ENCODE measurements at places on chromosomes 6 and 20.
A peak's percentile ranks its signal among the peaks of the same experiment; 100 is the strongest.

GRCh38 chr6:106442395-106442794, 81.9 kb downstream of the CRYBG1 start:
- DNase-seq = no peak

DNA sequence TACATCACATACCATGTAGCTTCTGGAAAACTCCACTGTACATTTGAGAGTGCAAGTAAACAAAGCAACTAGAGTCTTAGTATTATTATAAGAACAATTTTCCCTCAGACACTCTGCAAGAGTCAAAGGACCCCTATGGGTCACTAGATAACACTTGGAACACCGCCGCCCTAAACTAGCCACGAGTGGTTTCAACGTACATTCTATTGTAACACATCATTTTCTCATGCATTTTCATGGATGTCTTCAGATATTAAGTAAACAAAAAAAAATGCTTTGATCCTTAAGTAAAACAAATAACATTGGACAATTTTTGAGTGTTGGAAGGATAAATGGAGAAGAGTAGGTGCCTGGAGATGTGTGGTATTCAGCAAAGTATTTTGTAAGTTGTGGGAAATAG, 3.2 kb upstream of the RNF146 start:
- DNase-seq = no peak

DNA sequence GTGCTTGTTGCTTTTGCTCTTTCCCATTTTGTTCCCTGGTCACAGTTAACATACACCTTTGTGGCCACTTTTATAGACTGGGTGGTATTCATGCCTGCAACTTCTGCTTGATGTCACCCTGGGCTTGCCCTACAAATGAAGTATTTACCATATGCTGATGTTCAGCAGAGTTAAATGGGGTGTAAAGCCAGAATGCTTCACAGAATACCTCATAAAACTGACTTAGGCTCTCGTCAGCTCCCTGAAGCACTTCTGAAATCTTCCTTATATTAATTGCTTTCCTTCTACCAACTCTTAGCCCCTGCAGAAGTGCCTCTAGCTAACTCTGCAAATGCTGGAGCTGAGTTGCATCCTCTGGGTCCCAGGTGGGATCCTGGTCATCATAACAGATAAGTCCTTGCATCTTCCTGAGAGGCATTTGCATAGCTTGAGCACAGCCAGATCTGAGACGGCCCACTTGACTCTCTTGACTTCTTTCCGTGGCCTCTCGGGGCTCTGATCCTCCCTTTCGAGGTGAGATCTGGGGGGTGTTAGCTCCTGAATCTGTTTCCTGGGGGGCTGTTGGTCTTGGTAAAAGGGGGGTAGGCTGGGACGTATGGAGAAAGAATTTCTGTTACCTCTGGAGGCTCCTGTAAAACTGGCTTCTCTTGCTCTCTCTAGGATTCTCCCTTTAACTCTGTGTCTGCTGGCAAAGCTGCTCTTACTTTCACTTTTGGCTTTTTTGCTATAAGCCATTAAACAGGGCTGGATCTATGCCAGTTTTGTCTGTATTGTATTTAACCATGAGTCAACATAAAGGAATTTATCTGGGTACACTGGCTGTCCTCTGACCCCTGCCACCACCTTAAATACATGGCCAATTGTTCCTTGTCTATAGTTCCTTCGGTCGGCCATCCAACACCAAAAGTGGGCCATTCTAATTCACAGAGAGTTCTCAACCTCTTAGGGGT, 223.0 kb upstream of the SYNCRIP start:
- no peak for DNase-seq

DNA sequence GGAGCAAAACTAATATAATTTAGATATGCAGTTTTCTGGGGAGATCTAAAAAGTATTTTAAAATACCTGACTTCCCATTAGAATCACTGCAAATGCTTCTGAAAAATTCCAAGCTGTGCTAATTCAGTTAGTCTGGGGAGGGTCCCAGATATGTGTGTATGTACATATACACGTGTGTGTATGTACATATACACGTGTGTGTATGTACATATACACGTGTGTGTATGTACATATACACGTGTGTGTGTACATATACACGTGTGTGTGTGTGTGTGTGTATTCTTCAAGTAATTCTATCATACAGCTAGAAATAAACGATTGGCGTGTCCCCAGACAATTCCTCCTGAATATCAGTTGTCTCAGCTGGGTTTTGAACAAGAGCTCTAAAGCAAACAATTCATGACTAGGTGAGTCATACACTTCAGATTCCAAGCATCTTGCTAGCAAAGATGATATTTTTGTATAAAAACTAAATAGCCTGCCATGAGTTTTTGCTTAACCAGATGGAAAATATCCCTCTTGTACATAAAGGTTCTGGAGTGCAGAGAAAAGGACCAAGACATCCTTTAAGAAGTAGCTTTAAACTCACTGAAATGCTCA, 58.2 kb downstream of the SPACA1 start:
- no peak for DNase-seq

DNA sequence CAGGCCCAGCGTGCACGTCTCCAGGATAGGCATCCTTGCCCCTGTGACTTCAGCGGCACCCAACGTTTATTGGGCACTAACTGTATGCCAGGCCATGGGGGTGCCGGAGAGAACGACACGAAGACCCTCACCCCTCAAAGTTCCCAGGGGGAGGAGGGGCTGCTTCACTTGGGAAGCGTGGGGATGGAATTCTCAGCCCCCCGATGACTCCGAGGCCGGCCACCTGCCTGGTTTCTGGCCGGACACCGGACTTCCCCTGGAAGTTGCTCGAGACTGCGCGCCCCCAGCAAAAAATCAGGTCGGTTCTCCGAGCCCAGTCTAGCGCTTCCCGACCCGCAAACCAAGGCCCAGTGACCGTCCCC, 275 bp upstream of the MAVS start:
- no peak for DNase-seq

GRCh38 chr20:63529861-63530787, 7.1 kb downstream of the PTK6 start:
- no peak for DNase-seq

DNA sequence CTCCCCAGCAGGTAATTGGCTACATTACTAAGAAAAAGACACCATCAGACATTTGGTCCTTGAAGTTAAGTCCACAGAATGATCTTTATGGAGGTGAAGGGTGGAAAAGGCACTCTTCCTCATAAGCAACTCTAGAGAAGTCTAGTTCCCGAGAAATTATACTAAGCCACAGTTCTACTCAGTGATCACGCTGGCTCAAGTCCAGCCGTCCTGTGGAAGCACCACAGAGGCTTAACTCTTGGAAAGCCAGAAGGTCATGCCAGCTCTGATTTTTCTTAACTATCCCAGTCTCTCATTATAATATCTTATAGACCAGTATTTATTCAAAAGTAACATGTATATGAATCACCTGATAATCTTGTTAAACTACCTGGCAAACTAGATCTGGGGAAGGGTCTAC, 258.5 kb downstream of the EYA4 start:
- DNase-seq = no peak

DNA sequence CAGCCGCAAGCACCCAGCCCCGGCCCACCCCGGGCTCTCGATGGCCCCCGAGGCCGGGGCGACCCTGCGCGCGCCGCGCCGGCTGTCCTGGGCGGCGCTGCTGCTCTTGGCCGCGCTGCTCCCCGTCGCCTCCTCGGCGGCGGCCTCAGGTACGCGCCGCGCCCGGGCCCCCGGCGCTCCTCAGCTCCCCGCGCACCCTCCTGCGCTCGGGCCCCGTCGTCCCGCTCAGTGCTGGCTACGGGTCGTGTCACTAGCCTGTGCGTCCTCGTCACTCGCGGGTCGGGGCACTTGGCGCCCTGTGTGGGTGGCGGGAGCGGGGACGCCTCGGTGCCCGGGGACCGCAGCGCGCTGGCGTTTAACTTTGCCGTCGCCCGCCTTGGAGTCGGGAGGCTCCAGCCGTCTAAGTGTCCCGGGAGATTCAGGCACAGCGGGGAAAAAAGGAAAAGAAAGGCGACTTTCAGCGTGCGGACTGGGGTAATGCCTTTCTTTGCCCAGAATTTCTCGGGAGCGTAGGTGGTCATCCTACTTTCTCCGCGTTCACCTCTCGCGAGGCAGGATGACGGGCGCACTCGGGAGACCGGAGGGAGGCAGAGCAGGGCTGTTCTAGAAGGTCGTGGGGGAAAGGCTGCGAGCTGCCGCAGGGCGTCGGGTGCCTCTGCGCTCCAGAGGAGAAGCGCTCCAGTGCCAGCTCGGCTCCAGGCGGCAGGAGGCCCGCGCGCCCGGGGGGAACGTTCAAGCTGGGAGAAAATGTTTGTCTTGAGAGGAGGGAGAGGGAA, 545 bp downstream of the FNDC1 start:
- DNase-seq = peak; percentile 23

DNA sequence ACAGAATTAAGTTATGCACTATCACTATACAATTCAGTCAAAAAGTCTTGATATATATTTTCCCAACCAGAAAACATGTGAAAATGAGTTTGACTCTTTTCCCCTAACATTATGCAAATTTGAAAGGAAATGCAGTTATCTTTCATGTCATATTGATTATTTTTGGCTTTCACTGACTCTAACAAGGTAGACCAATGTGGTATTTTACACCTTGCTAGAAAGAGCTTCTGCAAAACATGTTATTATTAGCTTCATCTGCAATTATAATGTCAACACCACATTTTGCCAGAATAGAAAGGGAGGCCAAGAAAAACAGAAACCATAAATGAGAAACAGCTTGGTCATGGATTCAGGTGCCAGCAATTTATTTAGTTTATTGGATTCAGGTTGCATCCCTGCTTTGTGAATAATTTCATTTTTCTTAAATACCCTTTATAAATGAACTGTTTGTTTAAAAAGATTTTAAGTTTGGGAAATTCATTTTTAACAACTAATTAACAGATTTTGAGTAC, 226.1 kb upstream of the GJE1 start:
- no peak for DNase-seq

GRCh38 chr20:49344975-49345374, 67.1 kb upstream of the ZNFX1 start:
- no peak for DNase-seq

DNA sequence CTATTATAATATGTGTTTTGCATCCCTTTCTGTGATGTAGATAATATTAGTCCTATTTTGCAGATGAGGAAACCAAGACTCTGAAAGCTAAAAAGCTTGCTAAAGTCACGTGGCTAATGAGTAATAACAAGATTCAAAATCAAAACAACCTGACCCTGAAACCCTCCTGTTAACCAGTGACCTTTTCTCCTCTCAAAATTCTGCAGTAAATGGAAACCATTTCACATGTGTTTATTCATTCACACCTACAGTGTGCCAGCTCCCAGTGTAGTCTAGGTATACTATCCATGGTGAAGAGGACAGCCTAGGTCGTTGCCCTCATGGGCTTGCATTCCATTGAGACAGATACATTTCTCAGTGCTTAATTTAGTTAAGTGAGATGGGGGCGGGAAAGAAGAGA, 30.6 kb upstream of the PHACTR2 start:
- no peak for DNase-seq

- DNase-seq = no peak
These were observed 320.5 kb downstream of the DHX35 start for GRCh38 chr20:39282619-39283092.

GRCh38 chr6:14934013-14934412, 311.9 kb upstream of the JARID2 start:
- no peak for DNase-seq

GRCh38 chr6:166567107-166567506, 19.4 kb downstream of the RAMACL start:
- DNase-seq = no peak
